ENCODE measurements at places on chromosomes 12 and 14. TPM values are rescaled to one million over a fixed set of nuclear protein-coding genes. Genes with fewer than 3 reads are reported as not detected.

- no peak for DNase-seq
Measured at GRCh38 chr14:104826861-104827176, 25.9 kb downstream of the ZBTB42 start.

- peak; percentile 88 for DNase-seq
Measured at GRCh38 chr12:92059960-92060359, 85.7 kb downstream of the BTG1 start.

- peak; percentile 55 for DNase-seq
Measured at GRCh38 chr14:30559638-30560091, 707 bp downstream of the G2E3 start.

- DNase-seq = peak; percentile 99
Measured at GRCh38 chr12:50924439-50925341, 27.7 kb upstream of the HIGD1C start.

DNA sequence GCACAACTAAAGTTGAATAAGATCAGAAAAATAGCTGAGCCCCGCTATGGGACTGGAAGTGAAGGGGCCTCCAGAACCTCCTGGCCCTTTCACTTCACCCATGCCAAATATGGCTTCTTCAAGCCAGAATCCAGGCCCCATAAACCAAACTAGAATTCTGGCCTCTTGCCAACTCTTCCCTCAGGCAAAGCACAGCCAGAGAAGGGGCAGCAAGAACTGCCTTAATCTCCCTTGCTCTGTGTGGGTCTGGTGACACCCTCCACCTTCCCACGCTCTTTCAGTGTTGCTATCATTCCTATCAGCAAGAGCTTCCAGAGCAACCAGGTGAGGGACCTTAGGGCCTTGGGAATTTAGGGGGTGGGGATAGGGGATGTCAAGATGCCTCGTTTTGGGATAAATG lies 3.1 kb upstream of the PNMA1 start:
- peak; percentile 55 for DNase-seq

DNA sequence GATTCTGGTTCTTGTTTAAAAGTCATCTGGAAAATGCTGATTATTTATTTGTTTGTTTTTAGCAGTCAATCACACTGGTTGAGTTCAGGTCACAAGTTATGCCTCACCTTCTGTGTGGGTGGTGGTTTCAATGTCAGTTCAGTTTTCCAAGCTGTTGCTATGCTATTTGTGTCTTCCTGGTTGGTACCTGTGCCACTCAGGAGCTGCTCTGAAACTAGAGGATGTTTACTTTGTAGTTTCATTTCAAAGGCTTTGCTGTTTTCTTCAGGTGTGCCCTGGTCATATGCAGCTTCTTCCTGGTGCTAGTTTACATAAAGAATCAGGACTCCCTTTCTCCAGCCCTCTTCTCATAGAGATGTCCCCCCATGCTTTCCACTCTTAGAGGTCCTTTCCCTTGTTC lies 75.7 kb upstream of the PPP4R3A start:
- DNase-seq = no peak

DNA sequence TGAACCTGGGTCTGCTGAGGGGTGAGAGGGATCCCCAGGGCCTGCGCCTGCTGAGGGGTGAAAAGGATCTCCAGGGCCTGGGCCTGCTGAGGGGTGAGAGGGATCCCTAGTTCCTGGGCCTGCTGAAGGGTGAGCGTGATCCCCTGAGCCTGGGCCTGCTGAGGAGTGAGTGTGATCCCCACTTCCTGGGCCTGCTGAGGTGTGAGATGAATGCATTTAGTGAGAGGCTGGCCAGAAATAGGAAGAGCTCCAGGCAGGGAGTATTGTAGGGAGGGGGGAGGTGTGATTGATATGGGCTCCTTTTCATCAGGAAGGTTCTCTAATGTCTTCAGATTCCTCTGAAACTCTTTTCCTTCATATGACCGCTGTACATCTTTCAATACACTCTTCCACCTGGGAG lies 43.0 kb downstream of the FAM186A start:
- no peak for DNase-seq

- peak; percentile 29 for DNase-seq
Measured at GRCh38 chr14:26811756-26812305, 214.0 kb upstream of the NOVA1 start.

GRCh38 chr12:49358483-49359141 lies 8.7 kb upstream of the SPATS2 start:
- DNase-seq = peak; percentile 76

DNA sequence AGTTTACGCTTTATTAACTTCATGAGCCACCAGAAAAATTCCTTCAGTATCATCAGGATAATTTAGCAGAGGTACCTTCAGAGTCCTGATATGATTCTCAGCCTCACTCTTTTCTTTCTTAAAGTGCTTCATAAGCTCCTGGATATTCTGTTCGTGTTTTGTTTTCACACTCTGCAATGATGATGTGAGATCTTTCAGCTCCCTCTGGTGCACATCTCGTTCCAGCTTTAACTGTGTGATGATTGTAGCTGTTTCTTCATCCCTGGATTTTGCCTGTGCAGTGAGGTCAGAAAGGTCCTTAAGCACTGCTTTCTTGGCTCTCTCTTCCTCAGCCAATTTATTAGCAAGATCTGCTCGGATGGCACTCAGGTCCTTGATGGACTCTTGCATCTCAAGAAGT lies 156.7 kb downstream of the CEP128 start:
- peak; percentile 69 for DNase-seq

DNA sequence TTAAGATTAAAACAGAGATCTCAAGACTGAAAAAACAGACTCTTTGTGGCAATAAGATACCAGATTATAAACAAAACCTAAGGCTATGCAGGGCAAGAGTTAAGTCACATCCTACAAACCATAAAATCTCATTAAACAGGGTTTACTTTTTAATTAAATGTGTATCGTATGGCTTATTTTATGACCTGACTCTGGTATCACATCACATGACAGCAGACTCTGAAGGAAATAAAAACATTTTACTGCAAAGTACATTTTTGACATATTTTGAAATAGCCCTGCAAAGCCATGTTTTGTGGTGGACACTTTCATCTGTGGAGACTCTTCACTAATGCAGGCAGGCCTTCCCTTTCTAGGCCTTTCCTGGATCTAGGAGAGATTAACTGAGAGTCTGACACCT lies 327.6 kb upstream of the CLEC14A start:
- peak; percentile 35 for DNase-seq

CLEC4A gene
- total RNA-seq = 0.32 TPM

B4GALNT1 gene
- 5.2 TPM for total RNA-seq

PTPRQ gene
- 0.32 TPM for total RNA-seq

USP44 gene
- total RNA-seq = 5.2 TPM

GPR135 gene
- total RNA-seq = 6.5 TPM

KRT6C gene
- total RNA-seq = not detected

OTUB2 gene
- 0.97 TPM for total RNA-seq

EPYC gene
- not detected for total RNA-seq

DPF3 gene
- total RNA-seq = 10.4 TPM

PPP1R1A gene
- not detected for total RNA-seq

RBP5 gene
- not detected for total RNA-seq

KCNA1 gene
- not detected for total RNA-seq

Measured in fibroblast of villous mesenchyme (primary cell).